Stimulated activated CD8-positive, alpha-beta memory T cell treated with anti-CD3 and anti-CD28 coated beads, Interleukin-4, amount 100 ng/mL, for 1 hour (primary cell): ENCODE measurements at places on chromosomes 7 and 10.

DNA sequence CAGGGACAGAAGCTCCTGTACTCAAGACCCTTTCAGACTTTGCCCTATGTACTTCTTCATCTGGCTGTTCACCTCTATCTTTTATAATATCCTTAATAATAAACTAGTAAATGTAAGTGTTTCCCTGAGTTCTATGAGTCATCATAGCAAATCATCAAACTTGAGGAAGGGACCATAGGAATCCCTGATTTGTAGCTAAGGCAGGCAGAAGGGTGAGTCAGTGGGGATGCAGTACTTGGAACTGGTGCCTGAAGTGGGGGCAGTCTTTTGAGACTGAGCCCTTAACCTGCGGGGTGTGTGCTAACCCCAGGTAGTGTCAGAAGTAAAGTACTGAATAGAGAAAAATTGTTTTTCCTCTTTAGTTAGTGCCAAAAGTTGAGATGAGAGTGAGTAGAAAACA is 6.2 kb upstream of the TMEM243 start:
- no peak for DNase-seq

DNA sequence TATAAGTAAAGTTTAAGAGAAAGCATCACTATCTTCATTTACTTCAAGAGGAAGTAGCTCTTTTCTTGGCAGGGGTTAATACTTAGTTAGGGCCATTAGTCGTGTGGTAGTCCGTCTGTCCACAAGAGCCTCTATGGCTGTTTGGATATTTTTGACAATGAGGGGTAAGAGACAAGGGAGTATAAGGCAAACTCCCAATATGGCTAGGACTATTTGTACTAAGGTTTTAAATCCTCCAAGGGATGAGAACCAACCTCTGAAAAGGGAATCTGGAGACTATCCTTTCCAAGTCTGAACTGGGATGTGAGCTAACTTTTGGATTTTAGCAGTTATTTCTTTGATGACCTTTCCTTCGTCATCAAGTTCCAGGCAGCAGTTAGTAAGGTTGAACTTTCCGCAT is at the start of gene ZNF117:
Gene ZNF117, minus strand, starts transcription at position 101 of the 400 bp plus-strand sequence.
- no peak for DNase-seq

GRCh38 chr10:32330214-32330613 is 16.7 kb downstream of the EPC1 start:
- no peak for DNase-seq

DNA sequence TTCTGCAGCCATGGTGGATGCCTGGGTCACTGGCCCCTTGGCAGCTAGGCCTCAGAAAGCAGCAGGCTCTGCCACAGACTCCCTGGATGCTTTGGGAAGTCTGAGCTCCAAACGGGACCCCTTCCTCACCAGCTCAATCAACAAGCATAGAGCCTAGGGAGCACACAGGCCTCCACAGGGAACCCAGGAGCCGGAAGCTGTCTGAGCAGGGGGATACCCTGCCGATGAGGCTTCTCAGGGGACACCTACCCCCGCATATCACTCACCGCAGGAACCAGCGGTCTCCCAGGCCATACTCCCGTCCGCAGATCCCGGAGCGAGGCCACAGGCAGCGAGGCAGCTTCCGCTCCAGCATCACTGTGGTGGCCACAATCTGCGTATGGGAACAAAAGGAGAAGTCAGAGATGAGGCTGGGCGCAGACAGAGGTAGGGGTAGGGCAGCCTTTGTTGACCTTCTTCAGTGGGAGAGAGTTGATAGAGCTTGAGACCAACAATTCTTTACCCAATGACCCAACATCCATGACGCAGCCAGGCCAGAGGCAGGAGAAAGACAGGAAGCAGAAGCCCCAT is 13.4 kb downstream of the TRPV6 start:
- no peak for DNase-seq

DNA sequence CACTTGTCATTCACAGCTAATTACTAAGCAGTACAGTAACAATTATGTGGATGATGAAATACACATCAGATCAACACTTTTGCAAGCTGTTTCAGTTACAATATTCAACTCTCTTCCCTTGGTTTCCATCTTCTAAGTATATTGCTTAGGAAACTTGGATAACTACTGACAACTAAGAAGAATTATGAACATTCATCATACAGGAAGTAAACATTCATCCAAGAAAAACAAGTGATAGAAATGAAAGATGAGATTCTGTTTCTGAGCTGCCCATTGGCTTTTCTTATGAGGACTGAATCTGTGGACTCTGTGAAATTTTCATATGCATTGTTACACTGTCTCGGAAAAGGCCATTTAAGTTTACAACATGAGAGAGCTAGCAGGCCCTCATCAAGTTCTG is 240.2 kb downstream of the PRKG1 start:
- DNase-seq: no peak

DNA sequence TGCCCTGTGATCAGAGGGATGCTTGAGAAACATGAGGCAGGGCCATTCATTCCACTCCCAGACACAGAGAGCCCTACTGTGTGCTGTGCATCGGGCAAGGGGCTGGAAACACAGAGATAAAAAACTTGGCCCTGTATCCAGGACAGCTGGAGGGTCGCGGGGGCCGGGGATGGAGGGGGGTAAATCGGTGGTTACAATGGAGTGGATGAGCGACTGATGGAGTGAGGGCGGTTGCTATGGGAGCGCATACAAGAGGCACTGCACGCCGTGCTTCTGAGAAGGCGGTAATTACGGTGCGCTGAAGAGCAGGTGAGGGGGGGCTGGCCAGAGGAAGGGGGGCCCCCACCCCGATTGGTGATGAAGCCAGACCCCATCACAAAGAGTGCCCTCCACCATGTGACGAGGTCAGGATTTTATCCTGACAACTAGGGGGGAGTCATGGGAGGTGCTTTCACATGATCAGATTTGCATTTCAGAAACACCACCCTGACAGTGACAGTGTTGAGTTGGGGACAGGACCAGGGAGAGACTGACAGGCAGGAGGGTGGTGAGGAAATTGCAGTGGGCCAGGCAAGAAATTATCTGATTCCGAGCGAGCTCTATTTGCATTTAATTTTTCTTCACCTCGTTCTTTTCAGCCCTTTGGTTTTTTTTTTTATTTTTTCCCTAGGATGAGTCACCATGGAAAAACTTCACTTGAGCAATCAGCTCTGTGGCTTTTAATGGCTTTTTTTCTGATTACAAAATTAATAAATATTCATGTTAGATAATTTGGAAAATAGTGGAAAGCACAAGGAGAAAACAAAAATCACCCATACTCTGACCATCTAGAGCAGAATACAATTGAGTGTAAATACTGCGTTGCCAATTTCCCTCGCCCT is 7.8 kb downstream of the CPA5 start:
- DNase-seq: no peak

- no peak for DNase-seq
Observed at GRCh38 chr7:156475666-156476065, 164.9 kb upstream of the RNF32 start.
